ENCODE measurements at places on chromosomes 12 and 14. TPM values are rescaled to one million over a fixed set of nuclear protein-coding genes. Genes with fewer than 3 reads are reported as not detected.

Gene PLEKHG7
- not detected for total RNA-seq

Gene TOMM20L
- total RNA-seq = not detected

Gene IKZF4
- 7.1 TPM for total RNA-seq

Gene OTUB2
- 0.20 TPM for total RNA-seq

Gene SCN8A
- 0.36 TPM for total RNA-seq

- no peak overlapping the region for H3K4me3 ChIP-seq
- H3K36me3 ChIP-seq = no peaks in the 10 kb centered on the region
- no peak for DNase-seq
- H3K27me3 ChIP-seq = no peaks in the 10 kb centered on the region
Measured at GRCh38 chr12:27585739-27586265, 61.8 kb downstream of the PPFIBP1 start.

DNA sequence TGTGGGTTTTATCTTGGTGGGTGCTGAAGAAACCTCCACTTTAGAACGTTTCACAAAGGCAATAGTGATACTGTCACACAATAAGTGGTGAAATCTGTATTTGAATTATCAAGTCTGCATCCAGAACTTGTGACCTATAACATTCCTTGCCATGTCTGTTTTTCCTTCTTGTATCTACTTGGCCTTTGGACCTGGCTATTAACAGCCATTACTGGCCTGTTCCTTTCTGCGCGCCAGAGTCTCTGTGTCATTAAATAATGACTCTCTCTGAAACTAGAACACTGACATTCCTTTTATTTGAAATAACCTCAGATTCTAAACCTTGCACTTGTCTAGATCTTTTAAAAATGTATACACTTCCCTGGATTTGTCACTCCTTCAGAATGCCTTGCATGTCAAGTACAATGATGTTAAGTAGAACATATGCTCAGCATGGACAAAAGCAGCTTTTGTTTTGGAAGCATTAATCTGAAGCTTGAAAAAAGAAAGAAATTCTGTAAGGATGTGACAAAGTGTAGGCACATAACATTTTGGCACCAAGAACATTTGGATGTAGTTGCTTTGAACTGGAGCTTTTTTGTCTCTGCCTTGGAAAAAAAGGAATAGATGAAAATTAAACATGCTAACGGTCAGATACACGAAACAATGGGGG lies 95.5 kb upstream of the RPL10L start:
- H3K4me1 ChIP-seq = no peaks in the 10 kb centered on the region
- DNase-seq = no peak
- no peaks in the 10 kb centered on the region for H3K27me3 ChIP-seq

DNA sequence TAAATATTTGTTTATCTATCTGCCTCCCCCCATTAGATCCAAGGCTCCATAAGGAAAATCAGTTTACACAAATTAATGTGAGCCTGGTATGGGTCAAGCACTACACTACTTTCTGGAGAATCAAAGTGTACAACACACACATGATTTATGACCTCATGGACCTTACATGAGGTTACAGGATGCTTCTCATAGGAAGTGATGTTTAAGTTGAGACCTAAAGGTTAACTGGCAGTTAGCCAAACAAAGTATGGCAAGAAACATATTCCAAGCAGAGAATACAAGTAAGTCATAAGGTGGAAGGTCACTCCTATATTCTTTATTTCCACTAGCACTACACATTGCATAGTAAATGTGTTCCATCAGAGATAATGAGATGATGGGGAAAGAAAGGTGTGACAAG lies 39.2 kb downstream of the OSBPL8 start:
- DNase-seq = no peak
- H3K36me3 ChIP-seq = no peaks in the 10 kb centered on the region
- peaks cover 17% of the 10 kb centered on the region for H3K4me1 ChIP-seq
- H3K27ac ChIP-seq = no peak overlapping the region
- H3K27me3 ChIP-seq = no peaks in the 10 kb centered on the region
- no peak overlapping the region for H3K4me3 ChIP-seq

DNA sequence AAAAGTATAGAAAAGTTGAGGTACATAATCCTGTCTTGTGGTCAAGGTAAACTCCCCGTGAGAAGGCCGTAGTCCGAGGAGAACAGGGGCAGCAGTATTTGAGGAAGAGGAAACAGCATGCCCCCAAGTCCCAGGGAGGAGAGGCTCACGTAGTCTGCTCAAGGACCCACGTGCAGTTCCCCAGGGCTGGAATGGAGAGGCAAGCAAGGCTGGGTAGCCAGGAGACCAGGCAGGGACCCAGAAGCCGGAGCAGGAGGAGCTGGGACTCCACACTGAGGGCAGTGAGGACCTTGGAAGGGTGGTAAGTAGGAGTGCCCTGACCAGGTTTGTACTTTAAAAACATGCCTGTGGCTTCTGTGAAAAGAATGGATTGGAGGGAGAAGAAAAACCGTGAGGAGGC lies 100.0 kb downstream of the EGLN3 start:
- no peaks in the 10 kb centered on the region for H3K27me3 ChIP-seq
- peaks cover 4% of the 10 kb centered on the region for H3K4me1 ChIP-seq
- DNase-seq = no peak

Measured in heart left ventricle (tissue), 16 donors.